ENCODE measurements at places on chromosomes 3 and 15.

GRCh38 chr15:48862705-48863104 is 15.2 kb upstream of the EID1 start:
- no peak for DNase-seq

- no peak for DNase-seq
Observed at GRCh38 chr15:75721923-75722870, 9.5 kb upstream of the CSPG4 start.

DNA sequence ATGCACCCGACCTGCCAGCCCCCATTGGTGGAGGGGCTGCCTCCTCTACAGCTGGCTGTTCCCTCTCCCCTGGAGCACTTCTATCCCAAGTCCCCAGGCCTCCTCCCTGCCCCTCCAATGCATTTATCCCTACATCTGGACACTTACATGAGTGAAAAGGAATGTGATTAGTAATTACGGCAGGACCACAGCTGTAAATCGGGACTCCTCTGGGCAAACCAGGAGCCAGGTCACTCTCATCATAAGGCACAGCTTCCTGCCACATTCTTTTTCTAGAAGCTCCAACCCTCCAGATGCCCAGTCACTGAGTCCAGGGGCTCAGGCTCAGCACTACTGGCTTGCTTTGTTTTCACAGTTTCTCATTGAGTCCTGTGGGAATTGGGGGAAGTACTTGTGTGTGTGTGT is 54.3 kb downstream of the IL20RB start:
- DNase-seq, result no peak

- no peak for DNase-seq
Observed at GRCh38 chr3:50289130-50289529, 3.1 kb downstream of the IFRD2 start.

- no peak for DNase-seq
Observed at GRCh38 chr15:34659056-34659455, 75.6 kb upstream of the GOLGA8B start.

DNA sequence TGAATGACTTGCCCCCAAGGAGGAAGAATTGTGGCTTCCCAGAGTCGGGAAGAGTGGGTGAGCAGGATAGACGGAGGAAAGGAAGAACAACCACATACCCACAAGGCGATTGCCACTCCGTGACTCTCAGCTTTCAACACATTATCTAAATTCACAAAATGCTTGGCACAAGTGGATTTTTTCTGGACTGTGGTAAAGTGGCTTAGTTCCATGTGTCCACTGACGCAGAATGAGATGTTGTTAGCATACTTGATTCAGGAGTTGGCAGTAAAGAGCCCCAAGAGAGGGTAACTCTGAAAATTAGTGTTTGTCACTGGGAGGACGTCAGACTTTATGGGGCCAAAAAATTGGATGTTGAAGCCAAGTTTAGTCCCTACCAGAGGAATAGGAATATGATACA is 198.8 kb upstream of the CTNNB1 start:
- DNase-seq, result no peak

DNA sequence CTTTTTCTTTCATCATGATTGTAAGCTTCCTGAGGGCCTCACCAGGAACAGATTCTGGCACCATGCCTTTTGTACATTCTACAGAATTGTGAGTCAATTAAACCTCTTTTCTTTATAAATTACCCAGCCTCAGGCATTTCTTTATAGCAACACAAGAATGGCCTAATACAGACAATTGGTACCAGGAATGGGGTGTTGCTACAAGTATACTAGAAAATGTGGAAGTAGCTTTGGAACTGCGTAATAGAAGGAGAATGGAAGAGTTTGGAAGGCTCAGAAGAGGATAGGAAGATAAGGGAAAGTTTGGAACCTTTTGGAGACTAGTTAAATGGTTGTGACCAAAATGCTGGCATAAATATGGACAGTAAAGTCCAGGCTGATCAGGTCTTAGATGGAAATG is 108.9 kb upstream of the PLSCR4 start:
- no peak for DNase-seq

DNA sequence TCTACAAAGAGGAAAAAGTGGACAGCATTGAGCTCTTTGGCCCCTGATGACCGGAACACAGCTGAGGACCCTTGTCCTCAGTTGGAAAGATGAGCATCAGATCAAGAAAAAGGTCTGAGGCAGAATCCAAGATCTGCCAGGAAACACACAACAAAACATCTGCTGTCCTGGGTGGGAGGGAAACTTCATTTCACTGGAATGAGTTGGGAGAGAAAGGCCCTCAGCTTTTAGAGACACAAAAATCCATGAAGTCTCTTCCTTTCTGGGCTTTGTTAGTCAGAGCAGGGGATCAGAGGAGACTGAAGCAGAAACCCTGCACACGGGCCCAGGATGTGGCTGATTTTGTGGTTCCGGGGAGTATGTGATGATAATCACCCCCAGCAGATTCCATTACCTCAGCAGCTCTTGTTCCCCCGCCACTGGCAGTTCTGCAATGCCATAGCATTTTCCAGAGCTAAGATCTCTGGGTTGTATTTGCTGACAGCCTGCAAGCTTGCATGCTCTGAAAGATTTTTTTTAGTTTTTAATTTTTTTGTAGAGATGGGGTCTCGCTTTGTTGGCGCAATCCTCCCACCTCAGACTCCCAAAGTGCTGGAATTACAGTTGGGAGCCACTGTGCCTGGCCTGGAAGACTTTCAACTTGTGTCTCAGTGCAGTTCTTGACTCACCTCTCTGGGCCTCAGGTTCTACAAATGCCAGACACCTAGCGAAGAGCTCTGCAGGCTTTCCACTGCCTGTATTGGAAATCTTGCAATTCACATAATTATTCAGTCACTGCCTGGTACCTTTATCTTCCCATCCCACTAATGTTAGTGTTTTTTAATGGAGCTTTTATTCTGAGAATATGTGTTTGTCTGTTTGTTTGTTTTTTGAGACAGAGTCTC is 5.8 kb upstream of the TATDN2 start:
- no peak for DNase-seq

GRCh38 chr15:76451540-76451939 is 115.0 kb downstream of the ISL2 start:
- DNase-seq, result no peak

DNA sequence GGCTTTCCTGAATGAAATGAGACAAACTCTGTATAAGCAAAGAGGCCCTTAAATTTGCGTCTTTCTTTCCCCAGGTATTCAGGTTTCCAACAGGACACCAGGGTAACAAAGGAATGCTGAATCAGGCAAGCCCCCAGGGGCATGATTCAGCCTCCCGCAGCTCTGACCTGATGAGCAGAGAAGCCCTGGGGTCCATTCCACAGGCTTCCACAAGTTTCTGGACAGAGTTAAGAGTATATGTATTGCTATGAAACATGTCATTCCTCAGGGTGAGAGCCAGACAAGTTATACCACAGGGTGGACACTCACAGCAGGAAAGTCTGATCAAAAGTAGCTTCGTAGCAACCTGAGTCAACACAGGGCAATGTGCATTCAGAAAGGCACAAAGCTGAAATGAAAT is 68.1 kb upstream of the CTNNB1 start:
- no peak for DNase-seq

GRCh38 chr3:9012521-9012920 is 49.2 kb upstream of the RAD18 start:
- no peak for DNase-seq

DNA sequence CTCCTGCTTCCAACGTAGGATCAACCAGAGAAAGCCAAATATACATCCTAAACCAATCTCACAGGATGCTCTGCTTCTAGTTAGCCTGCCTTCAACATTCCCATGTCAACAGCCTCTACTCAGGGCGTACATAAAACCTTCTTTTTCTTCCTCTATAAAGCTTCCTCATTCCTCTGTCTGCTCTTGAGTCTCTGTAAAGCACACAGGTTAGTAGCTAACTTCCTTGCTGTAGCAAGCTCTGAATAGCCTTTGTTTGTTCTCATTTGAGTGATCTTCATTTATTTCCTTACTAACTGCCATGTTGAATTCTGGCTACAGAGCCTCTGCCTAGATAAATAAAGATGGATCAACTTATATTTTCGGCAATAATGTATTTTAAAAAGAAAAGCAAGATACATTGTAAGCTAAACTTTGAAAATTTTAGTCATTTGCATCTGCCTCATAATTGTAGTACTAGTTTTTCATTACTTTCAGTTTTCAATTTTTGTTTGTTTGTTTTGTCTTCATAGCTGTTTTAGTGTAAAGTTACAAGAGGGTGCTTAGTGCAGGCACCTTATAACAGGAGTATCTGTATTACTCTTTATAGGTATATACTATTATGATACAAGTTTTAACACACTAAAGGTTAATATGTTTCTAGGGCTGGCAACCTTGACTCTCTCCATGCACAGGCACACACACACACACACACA is 498.2 kb downstream of the PYDC2 start:
- DNase-seq, result no peak

DNA sequence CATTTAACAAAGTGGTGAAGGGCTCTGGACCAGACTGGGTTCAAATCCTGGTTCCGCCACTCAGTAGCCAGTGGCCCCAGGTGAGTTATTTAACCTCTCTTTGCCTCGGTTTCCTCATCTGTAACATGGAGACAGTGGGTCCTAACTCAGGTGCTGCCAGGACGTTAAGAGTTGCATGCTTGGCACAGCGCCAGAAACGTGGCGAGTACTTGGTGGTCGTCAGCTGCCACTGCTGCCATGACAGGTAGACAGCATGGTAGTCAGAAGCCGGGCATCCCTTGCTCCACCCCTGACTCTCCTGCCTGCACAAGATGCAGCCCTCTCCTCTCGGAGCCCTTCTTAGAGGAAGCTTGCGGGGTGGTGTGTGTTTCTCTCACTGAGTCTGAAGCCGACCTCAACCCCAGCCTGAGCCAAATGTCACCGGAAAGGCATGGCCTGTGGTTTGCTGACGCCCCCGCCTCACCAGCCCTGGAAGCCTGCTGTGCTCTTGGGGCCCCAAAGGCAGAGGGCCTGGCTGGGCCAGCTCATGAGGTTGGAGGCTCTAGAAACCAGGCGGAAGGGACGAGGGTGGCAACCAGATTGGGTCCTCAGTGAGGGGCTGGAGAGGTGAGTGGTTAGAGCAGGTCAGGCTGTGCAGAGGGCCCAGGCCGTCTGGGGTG is 160.8 kb upstream of the TLE3 start:
- no peak for DNase-seq

GRCh38 chr3:152317184-152317583 is 48.5 kb downstream of the MBNL1 start:
- no peak for DNase-seq

GRCh38 chr3:105772635-105773034 is 96.2 kb downstream of the CBLB start:
- DNase-seq, result no peak

DNA sequence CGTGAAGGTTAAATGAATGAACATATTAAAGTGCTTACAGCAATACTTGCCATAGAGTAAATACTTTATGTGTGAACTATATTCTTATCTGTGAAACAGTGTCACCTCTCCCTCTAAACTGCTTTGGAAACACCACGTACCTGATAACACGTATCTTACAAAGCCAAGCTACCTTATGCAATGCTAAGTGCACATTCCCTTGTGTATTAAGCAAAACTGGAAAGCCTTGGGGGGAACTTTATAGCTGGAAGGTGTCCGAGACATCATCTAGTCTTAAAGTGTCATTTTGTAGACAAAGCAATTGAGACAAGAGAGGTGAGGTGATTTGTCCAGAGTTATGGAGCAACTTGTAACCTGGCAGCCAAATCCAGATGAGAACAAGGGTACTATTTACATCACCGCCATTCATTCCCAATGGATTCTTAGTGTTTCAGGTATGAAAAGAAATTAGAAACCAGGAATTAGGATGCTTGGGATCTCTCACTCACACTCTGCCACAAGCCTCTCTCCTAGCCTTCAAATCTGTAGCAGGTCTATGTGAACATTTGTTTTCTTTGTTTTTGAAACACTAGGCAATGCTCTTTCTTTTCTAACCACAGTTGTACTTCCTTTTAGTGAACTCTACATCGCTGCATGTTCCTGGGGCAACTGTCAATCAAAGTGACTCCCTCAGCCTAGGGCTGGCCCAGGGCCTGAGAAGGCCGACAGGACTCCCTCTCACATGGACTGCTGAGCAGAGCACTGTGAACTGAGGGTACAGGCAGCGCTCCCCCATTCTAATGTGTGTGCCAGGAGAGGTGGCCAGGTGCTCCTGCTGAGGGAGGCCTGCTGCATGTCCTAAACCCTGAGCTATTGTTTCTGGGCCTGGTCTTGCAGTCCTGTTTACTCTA is 13.9 kb upstream of the MGLL start:
- DNase-seq, result no peak

- no peak for DNase-seq
Observed at GRCh38 chr3:184259396-184259877, 1.9 kb downstream of the CAMK2N2 start.

- DNase-seq, result peak; percentile 63
Observed at GRCh38 chr15:40313531-40314398, 6.0 kb upstream of the PLCB2 start.

- DNase-seq, result no peak
Observed at GRCh38 chr15:47959617-47960413, 161.0 kb upstream of the SLC24A5 start.

DNA sequence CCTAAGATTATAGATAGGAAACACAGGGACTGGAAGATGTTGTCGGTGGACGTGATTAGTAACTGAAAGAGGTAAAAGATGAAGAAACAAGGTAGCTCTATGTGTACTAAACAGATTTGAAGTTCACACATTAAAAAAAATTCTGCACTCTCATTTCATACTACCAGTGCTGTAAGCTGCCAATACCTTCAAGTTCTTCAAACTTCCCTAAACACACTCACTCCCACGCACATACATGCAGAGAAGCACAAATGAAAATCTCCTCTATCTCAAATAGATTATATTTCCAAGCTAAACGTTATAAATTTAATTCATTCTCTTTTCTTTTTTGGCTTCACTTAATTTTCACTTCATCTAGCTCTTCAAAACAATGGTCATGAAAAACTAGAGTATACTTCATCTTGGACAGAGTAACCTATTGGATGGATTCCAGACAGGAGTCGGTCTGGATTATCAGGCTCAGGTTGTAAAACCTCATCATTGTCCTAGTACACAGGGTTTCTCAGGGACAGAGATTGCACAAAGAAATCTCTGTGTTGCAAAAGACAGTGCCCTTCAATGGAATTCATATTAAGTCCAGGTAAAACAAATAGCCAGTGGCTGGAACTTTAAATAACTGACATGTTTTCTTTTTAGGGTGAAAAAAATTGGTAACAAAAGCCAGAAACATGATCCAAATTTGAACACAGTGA is 408.1 kb upstream of the ZNF385D start:
- DNase-seq, result no peak

- DNase-seq, result no peak
Observed at GRCh38 chr15:70514251-70514650, 249.1 kb downstream of the UACA start.

GRCh38 chr3:99145031-99145430 is 243.5 kb upstream of the DCBLD2 start:
- no peak for DNase-seq

- DNase-seq, result no peak
Observed at GRCh38 chr3:41352510-41352909, 153.2 kb downstream of the CTNNB1 start.

DNA sequence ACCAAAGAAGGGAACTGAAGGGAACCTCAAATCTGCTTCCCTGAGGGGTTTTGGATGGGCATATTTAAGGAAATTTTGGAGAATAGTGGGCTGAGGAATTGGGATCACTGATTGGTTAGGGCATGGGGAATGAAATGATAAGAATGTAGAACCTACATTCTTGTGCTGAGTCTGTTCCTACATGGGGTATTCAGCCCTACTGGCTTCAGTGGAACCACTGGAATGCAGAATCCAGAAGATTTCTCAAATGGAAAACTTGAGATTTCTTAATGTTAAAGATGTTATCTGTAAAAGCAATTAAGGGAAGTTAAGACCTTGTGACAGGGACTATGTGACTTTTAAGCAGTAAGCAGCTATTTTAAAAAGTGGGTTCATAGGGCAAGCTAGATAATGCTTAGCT is 1062.4 kb downstream of the AGBL1 start:
- DNase-seq, result no peak
